CD4-positive, alpha-beta T cell (primary cell): ENCODE measurements at places on chromosomes 5 and 9. TPM values are rescaled to one million over a fixed set of nuclear protein-coding genes. Genes with fewer than 3 reads are reported as not detected.

GRCh38 chr9:34430843-34431437, 27.4 kb downstream of the FAM219A start:
- H3K36me3 ChIP-seq = no peaks in the 10 kb centered on the region
- H3K4me1 ChIP-seq = no peaks in the 10 kb centered on the region
- H3K27ac ChIP-seq = no peak overlapping the region
- no peaks in the 10 kb centered on the region for H3K27me3 ChIP-seq
- no peak for DNase-seq

DNA sequence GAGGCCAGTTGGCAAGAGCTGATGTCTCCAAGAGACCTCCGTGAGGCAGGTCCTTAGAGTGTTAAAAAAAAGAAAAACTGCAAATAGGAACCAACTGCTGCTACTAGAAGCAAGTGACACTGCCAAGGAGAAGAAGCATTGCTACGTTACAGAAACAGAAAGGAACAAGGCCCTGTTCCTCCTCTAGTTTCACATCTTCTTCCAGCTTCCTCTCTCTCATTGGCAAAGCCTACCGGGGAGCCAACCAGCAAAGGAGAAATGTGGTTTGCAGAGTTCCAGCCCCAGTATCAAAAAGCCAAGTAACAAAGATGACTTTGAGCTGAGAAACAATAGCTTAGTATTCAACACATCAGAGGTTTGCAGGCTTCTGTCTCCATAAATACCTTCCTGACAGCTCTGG, 145.9 kb downstream of the PRELID2 start:
- no peaks in the 10 kb centered on the region for H3K27me3 ChIP-seq
- no peak overlapping the region for H3K4me3 ChIP-seq
- H3K4me1 ChIP-seq = no peaks in the 10 kb centered on the region

GRCh38 chr5:54442271-54442670, 13.2 kb upstream of the HSPB3 start:
- H3K27me3 ChIP-seq = no peaks in the 10 kb centered on the region
- DNase-seq = no peak
- no peak overlapping the region for H3K4me3 ChIP-seq
- no peak overlapping the region for H3K27ac ChIP-seq
- no peaks in the 10 kb centered on the region for H3K36me3 ChIP-seq
- H3K4me1 ChIP-seq = peaks cover 10% of the 10 kb centered on the region

DNA sequence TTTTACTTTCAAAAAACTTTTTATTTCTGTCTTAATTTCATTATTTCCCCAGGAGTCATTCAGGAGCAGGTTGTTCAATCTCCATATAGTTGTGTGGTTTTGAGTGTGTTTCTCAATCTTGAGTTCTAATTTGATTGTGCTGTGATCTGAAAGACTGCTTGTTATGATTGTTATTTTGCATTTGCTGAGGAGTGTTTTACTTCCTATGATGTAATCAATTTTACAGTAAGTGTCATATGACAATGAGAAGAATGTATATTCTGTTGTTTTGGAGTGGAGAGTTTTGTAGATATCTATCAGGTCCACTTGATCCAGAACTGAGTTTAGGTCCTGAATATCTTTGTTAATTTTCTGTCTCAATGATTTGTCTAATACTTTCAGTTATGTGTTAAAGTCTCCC, 706.9 kb upstream of the CTNND2 start:
- DNase-seq = no peak
- H3K4me1 ChIP-seq = no peaks in the 10 kb centered on the region
- no peak overlapping the region for H3K4me3 ChIP-seq
- no peaks in the 10 kb centered on the region for H3K27me3 ChIP-seq
- H3K27ac ChIP-seq = no peak overlapping the region
- no peaks in the 10 kb centered on the region for H3K36me3 ChIP-seq

GRCh38 chr5:80204808-80205614, 50.8 kb downstream of the SERINC5 start:
- H3K4me1 ChIP-seq = peaks cover 64% of the 10 kb centered on the region
- no peaks in the 10 kb centered on the region for H3K27me3 ChIP-seq
- H3K36me3 ChIP-seq = peaks cover 36% of the 10 kb centered on the region
- H3K4me3 ChIP-seq = no peak overlapping the region

- H3K36me3 ChIP-seq = no peaks in the 10 kb centered on the region
- H3K4me3 ChIP-seq = no peak overlapping the region
- H3K27me3 ChIP-seq = no peaks in the 10 kb centered on the region
These were observed 188.8 kb downstream of the CSNK1G3 start for GRCh38 chr5:123700624-123701287.

GRCh38 chr5:34494111-34494755, 161.9 kb upstream of the RAI14 start:
- no peak overlapping the region for H3K27ac ChIP-seq
- no peaks in the 10 kb centered on the region for H3K27me3 ChIP-seq
- H3K4me3 ChIP-seq = no peak overlapping the region

DNA sequence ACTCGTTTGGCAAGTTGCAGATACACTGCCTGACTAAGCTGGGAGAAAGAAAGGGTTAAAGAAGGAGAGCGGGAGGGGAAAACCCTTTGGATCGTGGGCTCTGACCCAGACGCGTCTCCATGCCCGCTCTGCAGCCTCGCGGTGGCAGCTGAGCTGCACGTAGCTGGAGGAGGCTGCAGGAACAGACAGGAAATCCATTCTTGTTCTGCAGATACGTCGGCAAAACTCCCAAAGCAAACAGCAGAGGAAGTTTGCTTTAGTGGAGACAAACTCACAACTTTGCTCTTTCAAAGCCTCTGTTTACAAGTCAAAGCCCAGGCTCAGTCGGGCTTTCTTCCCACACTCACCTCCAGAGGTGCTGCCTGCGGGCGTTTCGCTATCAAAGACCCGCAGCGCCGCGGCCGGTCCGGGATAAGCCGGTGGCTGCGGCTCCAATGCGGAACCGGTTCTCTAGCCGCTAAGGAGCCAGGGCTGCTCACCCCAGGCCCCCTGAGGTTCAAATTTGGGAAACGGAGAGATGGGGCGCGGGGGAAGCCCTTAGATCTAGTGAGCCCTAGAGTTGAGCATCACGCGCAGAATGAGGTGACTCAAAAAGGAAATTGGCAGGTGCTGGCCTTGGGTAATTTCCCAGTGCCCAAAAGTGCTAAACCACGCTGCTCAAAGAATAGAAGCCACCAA, 60.7 kb downstream of the MAT2B start:
- H3K36me3 ChIP-seq = no peaks in the 10 kb centered on the region
- H3K27me3 ChIP-seq = peaks cover 31% of the 10 kb centered on the region
- DNase-seq = no peak
- H3K27ac ChIP-seq = no peak overlapping the region
- peaks cover 18% of the 10 kb centered on the region for H3K4me1 ChIP-seq
- peak overlapping the region; percentile 48 for H3K4me3 ChIP-seq

- H3K27me3 ChIP-seq = no peaks in the 10 kb centered on the region
- no peak overlapping the region for H3K4me3 ChIP-seq
- peaks cover 2% of the 10 kb centered on the region for H3K36me3 ChIP-seq
- no peak for DNase-seq
- H3K4me1 ChIP-seq = peaks cover 10% of the 10 kb centered on the region
These were observed 119.3 kb downstream of the GALNT10 start for GRCh38 chr5:154309805-154310204.

GRCh38 chr9:15306068-15306756, 804 bp downstream of the TTC39B start:
- no peaks in the 10 kb centered on the region for H3K27me3 ChIP-seq
- peak overlapping the region; percentile 75 for H3K27ac ChIP-seq
- peaks cover 36% of the 10 kb centered on the region for H3K4me1 ChIP-seq
- peak; percentile 22 for DNase-seq
- H3K4me3 ChIP-seq = peak overlapping the region; percentile 99
- H3K36me3 ChIP-seq = no peaks in the 10 kb centered on the region

- H3K4me3 ChIP-seq = no peak overlapping the region
- no peak for DNase-seq
- no peaks in the 10 kb centered on the region for H3K27me3 ChIP-seq
These were observed 265.5 kb downstream of the GRIA1 start for GRCh38 chr5:153755913-153756500.

GRCh38 chr9:128152133-128153059, 3.1 kb downstream of the LCN2 start:
- H3K27me3 ChIP-seq = no peaks in the 10 kb centered on the region
- H3K4me3 ChIP-seq = no peak overlapping the region
- no peak for DNase-seq
- no peaks in the 10 kb centered on the region for H3K4me1 ChIP-seq

- no peaks in the 10 kb centered on the region for H3K27me3 ChIP-seq
- H3K36me3 ChIP-seq = peaks cover 2% of the 10 kb centered on the region
- no peak overlapping the region for H3K4me3 ChIP-seq
- DNase-seq = no peak
- H3K27ac ChIP-seq = no peak overlapping the region
- no peaks in the 10 kb centered on the region for H3K4me1 ChIP-seq
These were observed 16.3 kb downstream of the GALNT12 start for GRCh38 chr9:98823666-98824334.

DNA sequence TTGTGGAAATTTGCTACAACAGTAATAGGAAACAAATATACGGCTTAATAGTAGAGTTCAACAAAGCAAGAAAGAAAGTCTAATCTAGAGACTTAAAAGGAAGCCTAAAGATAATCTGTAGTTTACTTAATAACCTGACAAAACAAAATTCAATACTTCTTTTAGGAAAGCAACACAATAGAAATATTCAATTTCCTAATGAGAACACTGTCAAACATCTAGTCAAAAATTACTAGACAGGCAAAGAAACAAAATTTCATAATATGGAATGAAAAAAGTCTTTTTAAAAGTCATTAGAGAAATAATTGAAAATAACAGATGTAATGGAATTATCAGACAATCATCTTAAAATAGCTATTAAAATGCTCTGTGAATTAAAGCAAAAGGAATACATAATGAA, 692.5 kb upstream of the ADAMTS16 start:
- H3K27me3 ChIP-seq = no peaks in the 10 kb centered on the region
- H3K36me3 ChIP-seq = no peaks in the 10 kb centered on the region
- no peak overlapping the region for H3K4me3 ChIP-seq
- no peak for DNase-seq

PCDHB2 gene
- not detected for total RNA-seq

PCDHB11 gene
- not detected for total RNA-seq

FOXD4L5 gene
- not detected for total RNA-seq
